Esophagus squamous epithelium (tissue), 5 donors: ENCODE measurements at places on chromosomes 1 and 21.

DNA sequence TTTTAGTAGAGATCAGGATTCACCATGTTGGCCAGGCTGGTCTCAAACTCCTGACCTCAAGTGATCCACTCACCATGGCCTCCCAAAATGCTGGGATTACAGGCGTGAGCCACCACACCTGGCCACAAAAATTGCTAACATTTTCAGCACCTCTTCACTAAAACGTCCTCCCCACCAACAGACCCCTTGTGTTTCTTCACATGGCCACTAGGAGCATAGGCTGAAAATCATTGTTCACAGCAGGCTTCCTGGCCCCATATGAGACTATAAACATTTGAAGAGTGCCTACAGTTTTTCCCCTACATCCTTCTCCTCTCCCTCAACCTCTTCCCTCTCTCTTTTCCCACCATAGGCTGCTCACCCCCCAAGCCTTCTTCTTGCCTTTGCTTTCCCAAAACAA is 28.0 kb upstream of the SFPQ start:
- DNase-seq, result no peak

DNA sequence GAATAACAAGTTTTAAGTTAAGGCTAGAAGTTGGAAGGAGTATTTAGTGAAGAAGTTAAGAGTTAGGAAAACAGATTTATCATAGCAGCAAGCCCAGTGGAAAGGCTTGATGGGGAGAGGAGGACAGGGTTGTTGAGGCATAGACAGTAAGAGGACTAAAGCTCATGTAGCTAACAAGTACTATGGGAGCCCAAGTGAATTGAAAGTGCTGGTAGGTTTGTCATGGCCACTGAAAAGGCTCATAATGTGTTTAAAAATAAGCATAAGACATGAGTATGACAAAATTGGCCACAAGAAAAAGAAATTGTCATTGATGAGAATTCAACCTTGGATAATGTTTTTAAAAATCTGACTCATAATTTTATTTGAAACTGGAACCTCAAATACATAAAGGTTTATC is 49.2 kb upstream of the CRB1 start:
- DNase-seq, result no peak

GRCh38 chr1:18642278-18643095 is 11.8 kb downstream of the PAX7 start:
- no peak for DNase-seq

GRCh38 chr1:181803421-181803820 is 258.1 kb downstream of the ZNF648 start:
- DNase-seq, result no peak

GRCh38 chr1:174777262-174777661 is 222.5 kb upstream of the CACYBP start:
- DNase-seq, result no peak

GRCh38 chr1:208934933-208935332 is 648.6 kb upstream of the CAMK1G start:
- no peak for DNase-seq

- no peak for DNase-seq
These were observed 107.3 kb downstream of the UCHL5 start for GRCh38 chr1:192951691-192952460.

DNA sequence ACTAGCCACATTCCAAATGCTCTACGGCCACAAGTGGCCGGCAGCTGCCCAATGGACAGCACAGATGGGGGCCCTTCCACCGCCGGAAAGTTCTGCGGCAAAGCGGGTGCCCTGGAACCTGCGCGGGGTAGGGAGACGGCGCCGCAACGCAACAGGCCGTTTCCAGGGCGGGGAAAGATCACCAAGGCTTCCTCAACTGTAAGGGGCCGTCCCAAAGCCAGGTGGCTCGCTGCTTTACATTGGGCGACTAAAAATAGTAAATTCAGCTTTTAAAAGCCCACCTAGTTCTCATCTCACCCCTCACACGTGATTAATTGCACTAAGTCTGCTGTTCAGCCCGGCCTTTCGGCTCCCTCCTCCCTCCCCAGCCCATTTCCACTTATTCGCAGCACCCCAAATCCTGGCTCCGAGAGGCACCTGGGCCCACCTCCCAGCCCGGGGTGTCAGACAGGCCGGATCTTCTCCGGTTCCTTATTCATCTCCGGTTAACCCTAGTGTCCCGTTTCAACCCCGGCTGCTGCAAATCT is 643 bp downstream of the CFAP298 start:
- no peak for DNase-seq

DNA sequence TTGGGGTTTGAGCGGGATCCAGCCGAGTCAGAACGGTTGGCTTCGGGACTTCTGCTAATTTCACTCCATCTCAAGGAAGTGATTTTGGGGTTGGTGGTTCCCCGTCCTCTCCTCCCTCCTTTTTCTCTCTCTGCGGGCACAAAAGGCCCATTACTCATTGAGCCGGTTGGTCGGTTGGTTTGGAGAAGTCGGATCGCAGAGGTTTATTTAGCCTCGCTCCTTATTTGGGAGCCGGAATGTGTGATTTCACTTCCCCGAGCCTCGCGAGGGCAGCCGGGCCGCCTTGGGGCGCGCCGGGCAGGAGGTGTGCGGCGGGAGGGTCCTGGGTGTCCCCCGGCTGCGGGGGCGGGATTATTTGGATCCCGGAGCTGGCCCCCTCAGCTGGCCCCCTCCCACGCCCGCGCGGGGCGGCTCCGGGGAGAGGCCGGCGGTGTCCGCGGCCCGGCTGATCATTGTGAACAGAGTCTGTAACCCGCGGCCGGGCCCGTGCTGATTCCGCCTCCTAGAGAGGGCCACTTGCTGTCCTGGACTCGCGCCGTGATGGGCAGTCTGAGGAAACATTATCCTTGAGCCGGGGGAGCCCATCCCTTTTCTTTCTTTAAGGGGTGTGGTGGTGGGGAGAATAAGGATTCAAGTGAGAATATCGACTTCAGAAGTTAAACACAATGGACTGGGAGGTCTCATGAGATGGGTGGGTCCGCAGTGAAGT is 1.2 kb downstream of the MAPKAPK2 start:
- DNase-seq, result no peak

DNA sequence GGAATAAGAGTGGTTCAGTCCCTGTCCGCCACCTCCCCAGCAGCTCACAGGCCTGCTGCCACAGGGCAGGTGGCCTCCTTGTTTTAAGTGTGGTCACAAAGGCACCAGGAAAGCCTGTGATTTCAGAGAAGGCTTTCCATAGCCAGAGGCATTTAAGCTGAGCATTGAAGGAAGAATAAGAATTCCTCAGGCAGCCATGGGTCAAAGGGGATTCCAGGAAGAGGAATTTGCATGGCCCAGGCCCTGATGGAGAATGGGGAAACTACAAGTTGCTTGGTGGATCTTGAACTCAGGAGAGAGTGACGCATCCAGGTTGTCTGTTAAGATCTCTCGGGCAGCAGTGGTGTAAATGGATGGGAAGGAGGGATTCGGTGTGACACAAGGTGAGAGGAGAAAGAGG is 66.7 kb downstream of the KLHDC7A start:
- no peak for DNase-seq

- no peak for DNase-seq
These were observed 125.2 kb upstream of the F3 start for GRCh38 chr1:94666797-94667196.

- DNase-seq, result no peak
These were observed 461.9 kb downstream of the CAMTA1 start for GRCh38 chr1:7247158-7247557.

DNA sequence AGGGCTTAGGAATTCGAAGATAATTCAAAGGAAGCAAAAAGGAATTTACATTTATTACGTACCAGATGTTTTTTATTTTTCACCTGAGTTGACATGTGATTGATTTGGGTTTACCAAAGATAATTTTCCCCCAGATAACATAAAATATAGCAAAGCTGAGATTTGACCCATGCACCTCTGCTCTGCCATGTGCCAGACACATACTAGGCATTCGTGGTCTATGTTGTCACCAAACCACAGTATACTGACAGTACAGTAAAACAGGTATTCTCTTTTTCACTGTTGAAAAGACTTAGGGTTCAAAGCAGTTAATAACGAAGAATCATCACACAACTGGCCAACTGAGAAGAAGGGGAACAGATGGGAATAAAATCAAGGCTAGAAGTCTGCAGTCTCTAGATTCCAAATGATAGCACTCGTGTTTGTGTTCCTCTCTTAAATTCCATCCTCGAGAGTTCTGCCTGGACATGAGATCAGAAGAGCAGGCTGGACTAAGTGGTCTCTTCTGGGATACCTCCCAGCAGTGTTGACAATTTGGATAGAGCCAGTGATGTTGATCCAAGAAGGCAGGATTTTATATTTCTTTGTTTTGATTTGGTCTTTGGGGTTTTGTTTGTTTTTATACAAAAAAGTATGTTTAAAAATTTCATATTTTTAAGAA is 85.3 kb upstream of the RAVER2 start:
- DNase-seq, result no peak

DNA sequence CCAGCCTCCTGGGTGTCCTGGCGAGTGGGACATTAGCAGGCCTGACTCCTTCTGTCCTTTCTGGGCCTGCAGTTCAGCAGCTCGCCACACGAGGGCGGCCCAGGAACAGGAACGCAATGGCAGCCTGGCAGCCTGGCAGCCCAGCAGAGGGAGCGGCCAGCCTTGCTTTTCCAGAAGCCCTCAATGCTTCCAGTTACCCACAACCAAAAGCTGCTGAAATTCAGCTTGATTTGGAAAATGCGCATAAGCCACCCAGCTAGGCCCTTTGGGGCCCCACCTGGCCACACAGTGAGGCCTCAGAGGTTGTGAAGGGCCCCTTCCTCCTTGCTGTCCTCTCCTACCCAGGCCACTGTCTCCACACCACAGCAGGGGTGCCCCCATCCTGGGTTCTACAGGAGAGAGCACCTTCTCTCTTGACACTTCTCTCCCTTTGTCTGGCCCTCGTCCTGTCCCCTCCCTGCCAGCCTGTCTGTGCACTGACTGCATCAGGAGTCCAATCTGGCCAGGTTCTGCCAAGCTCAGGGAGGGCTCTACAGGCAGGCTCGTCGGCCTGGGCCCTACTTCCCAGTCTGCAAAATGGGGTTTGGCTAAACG is 103.4 kb upstream of the VAMP3 start:
- DNase-seq, result no peak

GRCh38 chr1:3389093-3389833 is 65.2 kb upstream of the ARHGEF16 start:
- no peak for DNase-seq

DNA sequence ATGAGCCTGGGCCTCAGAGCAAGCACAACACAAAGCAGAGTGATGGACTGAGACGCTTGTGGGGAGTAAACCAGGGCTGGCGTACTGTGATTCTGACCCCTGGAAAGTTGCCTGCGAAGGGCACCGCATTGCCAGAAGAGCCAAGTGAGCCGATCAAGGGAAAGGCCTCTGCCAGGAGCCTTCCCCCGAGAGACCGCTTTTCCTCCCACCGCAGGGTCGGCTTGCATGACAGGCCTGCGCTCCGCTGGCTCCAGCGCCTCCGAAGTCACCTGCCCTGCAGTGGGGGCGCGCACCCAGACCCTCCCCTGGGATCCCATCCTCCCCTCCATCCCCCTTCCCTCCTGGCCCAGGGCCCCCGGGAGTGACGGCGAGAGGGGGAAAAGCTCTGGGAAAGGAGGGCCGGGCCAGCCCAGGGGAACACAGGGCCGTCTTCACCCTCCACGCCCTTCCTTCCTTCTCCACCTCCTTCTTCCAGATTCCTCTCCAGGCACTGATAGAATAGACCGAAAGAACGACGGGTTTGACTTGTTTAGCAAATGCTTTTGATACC is 165.0 kb downstream of the TRIM33 start:
- no peak for DNase-seq

- no peak for DNase-seq
These were observed at the start of gene CCDC190 for GRCh38 chr1:162861101-162861500. CCDC190 (minus strand) TSS chr1:162861175; CDS start chr1:162859646, 1,529 bp downstream.

DNA sequence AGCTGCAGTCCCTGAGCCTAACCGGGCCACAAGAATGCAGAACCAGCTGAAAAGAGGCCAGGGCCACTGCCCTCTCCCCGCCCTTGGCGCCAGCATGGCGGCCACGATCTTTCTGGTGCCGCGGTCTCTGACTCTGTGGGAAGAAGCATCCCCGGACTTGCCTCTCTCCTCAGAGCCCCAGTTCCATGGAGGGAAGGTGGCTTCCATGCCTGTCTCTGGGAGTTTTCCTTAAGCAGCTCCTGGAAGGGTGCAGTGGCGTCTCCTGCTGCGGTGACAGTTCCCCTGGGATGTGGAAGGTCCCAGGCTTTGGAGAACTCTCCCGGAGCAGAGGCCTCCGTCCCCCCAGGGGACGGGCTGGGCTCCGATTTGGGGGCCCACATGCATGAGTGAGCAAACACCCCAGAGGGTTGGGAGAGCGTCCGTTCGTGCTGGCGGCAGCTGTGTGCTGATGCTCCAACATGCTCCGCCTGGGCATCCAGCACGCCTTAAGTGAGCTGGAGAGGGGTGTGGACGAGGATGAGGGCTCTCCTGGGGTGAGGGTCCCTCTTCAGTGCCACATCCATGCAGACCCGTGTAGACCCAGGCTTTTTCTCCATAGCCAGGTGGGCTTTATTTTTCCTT is 109.8 kb upstream of the COL6A1 start:
- DNase-seq, result no peak

- DNase-seq, result no peak
These were observed 1.4 kb downstream of the DSCAM start for GRCh38 chr21:40845441-40845995.

DNA sequence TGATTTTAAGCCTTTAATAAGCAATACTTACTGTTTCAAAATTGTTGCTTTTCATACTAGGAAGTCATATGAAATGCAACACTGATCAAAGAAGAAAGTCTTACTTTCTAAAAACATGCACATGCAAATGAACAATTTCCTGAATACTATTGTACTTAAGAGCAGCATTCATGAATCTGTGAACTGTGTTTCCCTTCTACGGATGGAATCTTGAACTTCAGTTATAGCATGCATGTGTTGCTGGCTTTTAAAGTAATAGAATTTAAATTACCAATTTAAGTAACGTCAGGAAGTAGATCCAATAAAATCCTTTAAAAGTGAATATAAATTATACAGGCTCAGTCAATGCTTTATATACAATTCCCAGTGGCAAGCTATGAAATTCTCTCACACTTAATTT is 348.9 kb downstream of the KCNT2 start:
- DNase-seq, result no peak

GRCh38 chr1:149887456-149888246 is 11.7 kb upstream of the BOLA1 start:
- DNase-seq, result peak; percentile 54

DNA sequence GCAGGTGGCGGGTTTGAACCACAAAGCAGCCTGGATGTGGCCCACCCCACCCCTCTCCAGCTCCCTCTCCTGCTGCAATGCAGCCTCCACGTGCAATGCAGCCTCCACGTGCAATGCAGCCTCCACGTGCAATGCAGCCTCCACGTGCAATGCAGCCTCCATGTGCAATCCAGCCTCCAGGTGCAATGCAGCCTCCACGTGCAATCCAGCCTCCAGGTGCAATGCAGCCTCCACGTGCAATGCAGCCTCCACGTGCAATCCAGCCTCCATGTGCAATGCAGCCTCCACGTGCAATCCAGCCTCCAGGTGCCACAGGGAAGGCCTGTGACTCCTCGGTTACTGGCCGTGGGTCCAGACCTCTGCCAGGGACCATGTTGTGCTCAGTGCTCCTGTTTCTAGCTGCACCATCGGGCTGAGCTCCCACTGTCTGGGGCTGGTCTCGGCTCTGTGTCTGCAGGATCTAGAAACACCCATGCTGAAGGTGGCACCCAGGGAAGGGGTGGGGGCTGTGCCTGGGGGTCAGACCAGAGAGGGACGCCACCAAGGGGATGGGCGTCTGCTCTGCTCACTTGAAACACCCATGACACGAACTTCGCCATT is 11.9 kb upstream of the LRRC3 start:
- DNase-seq, result no peak
